Calu3 (cell line): ENCODE measurements at places on chromosomes 13 and 19. TPM values are rescaled to one million over a fixed set of nuclear protein-coding genes. Genes with fewer than 3 reads are reported as not detected.
A peak's percentile ranks its signal among the peaks of the same experiment; 100 is the strongest.

The NLRP5 gene
- not detected in 2 replicates for total RNA-seq

The PSG1 gene
- not detected in 2 replicates for total RNA-seq

The ZNF382 gene
- 2.5 and 4.2 TPM in 2 replicates for total RNA-seq

The JOSD2 gene
- 33.5 and 38.6 TPM in 2 replicates for total RNA-seq

The GCDH gene
- 23.6 and 26.8 TPM in 2 replicates for total RNA-seq

The KLK15 gene
- not detected in 2 replicates for total RNA-seq

The DZIP1 gene
- 10.2 and 13.3 TPM in 2 replicates for total RNA-seq

DNA sequence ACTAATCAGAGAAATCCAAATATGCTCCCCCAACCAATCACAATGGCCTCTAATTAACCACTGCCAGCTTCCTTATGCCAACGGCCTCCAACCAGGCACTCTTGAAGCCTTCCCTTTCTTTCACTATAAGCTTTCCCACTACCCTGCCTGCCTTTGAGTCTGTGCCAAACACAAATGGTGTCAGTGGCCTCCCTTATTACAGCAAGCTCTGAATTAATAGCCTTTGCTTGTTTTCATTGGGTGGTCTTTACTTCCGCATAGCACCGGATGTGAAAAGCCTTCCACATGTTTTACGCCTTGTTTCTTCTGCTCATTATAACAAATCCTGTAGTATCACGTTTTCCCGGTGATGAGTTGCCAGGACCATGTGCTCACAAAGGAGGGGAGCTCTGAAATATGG, 1.4 kb upstream of the EDDM13 start:
- no peak for DNase-seq

DNA sequence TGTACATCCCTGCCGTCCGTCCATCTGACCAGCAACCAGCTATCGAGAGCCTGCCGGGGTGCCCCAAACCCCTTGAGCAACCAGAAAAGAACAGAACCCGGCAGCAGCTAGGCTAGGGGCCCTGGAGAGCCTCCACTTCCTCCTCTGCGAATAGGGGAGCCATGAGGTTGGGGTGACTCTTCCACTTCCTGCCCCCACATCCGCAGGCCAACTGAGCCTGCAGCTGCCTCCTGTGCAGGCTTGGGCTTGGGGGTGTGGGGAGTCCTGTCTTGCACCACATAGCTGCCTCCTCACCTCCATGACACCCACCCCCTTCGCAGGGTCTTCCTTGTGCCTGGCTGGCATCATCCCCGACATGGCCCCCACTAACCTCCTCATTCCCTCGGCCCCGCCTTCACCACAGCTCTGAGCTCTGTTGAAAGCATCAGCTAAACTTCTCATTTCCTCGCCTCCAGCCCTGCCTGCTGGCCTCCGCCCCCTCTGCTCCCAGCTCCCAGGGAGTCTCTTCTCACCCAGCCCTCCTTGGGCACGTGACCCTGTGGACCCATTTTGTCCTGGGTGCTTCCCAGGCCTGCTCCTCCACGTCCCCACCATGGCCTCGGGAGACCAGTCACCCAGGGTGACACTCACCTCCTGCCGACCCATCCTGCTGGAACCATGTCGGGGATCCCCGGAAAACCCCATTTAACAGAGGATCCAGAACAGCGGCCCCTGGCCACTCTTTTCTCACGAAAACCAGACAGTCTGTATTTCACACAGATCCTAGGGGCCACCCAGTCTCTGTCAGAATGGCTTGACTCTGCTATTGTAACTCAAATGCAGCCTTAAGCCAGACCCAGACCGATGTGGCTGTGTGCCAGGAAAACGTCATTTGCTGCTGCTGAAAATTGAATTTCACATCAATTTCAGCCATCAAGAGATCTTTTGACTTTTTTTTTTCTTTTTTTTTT, 50.4 kb downstream of the MYO9B start:
- no peak for DNase-seq

GRCh38 chr13:52411629-52412028, 5.7 kb upstream of the THSD1 start:
- peak; percentile 24 for DNase-seq

- no peak for DNase-seq
These were observed 91.8 kb upstream of the TSC22D1 start for GRCh38 chr13:44667943-44668342.

DNA sequence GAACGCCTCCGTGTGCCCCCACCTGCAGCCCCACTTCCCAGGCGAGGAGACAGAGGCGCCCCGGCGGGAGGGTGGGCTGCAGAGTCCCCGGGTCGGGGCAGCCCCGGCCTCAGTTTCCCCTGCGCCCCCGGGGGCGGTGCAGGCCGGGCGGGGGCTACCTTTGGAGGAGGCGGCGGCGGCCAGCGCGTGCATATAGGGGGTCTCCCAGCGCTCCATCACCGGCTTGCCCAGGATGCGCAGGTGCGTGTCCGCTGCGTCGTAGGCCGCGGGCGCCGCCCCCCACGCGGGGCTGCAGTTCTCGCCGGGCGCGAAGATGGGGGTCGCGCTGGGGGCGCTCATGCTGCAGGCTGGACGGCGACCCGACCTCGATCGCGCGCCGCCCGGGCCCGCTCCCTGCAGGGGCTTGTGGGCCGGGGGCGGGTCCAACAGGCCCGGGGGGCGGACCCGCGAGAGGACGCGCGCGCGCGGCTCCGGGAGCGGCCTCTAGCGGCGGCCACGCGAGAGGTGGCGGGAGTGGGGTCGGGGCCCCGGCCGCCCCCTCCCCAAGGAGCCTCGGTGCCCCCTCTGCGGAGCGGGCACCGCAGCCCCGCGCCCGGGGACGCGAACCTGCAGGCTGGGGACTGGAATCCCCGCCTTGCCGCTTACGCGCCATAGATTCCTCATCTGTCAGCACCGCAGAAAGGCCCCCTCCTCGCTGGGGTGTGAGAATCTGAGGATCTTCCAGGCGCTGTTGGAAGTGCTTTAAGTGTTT, at the start of gene GAMT:
Gene GAMT (minus strand): TSS at position 405 of the 751 bp plus-strand sequence. CDS start 66 bp downstream, at position 339.
- no peak for DNase-seq

DNA sequence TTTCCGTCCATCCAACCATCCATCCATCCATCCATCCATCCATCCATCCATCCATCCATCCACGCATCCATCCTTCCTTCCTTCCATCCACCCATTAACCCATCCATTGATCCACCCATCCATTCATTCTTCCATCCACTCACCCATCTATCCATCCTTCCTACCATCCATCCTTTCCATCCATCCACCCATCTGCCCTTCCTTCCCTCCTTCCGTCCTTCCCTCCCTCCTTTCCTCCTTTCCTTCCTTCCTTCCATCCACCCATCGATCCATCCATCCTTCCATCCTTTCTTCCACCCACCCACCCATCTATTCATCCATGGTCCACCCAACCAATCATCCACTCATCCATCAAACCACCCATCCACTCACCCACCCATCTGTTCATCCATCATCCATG, 70.1 kb downstream of the MLLT1 start:
- no peak for DNase-seq

DNA sequence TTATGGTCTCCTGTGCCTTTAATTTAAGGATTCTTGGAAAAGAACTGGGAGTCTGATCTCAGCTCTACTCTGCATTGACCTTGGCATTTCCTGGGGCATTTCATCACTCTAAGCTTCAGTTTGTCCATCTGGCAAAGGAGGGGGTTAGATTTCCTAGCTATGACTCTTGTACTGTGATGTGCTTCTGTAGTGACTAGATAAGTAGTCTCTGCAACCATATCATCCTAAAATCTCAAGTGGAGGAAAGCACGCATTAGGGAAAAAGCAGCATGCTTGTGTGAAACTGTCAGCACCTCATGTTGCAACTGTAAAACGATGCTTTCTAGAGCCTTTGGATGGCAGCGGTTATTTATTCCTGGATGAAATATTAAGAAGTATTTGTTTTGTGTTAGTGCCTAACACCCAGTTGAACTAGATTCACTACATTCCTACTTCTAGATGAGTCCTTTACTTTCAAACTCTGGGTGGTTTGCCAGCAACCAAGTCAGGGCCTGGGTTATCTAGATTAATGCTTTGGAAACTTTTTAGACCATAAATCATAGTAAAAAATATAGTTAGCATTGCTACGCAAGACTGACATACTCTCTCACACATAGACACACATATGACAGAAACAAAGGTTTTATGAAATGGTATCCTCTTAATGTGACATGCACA, 6.8 kb downstream of the WDFY2 start:
- no peak for DNase-seq

DNA sequence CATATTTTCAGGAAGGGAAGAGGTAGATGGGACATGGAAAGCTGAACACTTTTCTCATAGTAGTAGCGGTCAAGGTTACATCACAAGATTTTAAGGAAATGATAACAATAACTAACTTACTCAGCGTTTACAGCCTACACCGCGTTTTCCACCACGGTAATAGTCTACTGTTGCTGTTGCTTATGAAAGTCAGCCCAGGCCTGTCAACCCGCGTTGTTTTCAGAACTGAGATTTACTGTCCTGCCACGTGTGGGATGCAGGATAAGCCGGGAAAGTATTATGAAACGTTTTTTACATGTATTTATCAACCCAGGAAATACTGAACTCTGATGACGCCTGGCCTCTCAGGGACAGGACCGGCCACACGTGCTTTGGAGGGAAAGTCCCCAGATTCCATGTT, 36.0 kb upstream of the LAMP1 start:
- DNase-seq, result no peak

GRCh38 chr19:29845574-29846176, 33.9 kb downstream of the CCNE1 start:
- DNase-seq, result no peak

- DNase-seq, result no peak
These were observed 533.9 kb downstream of the DCT start for GRCh38 chr13:93945621-93946020.

DNA sequence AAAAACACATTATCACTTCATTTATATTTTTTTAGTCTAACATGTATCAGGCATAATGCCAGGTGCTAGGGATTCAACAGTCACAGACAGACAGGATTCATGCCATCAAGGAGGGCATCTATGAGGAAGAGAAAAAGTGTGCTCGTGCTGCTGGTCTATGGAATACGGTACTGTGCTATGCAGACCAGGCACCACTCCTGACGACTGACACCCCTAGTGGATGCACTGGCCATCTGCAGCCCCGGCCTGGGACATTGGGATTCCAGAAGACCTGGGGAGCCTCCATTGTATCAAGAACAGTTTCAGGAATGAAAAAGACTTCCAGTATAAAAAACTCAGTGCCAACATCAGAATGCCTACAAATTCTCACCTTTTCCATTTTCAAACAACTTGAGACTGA, 94.0 kb downstream of the KLF12 start:
- peak; percentile 48 for DNase-seq

DNA sequence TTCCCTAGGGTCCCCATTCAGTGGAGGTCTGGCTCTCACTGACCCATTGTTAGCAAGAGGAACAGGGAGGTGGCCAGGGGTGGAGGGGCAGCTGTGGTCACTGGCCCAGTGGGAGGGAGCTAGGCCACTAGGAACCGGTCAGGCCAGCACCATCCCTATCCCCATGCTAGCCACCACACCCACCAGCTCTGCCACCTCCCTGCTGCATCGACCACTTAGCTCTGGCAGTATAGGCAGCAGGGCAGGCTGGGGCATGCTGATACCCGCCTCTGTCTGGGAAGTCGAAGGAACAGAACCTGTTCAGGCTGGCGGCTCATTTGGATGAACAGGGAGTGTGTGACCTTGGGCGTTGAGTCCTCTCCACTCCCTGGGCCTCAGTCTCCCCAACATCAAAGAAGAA, 4.7 kb downstream of the PPP1R13L start:
- peak; percentile 35 for DNase-seq

DNA sequence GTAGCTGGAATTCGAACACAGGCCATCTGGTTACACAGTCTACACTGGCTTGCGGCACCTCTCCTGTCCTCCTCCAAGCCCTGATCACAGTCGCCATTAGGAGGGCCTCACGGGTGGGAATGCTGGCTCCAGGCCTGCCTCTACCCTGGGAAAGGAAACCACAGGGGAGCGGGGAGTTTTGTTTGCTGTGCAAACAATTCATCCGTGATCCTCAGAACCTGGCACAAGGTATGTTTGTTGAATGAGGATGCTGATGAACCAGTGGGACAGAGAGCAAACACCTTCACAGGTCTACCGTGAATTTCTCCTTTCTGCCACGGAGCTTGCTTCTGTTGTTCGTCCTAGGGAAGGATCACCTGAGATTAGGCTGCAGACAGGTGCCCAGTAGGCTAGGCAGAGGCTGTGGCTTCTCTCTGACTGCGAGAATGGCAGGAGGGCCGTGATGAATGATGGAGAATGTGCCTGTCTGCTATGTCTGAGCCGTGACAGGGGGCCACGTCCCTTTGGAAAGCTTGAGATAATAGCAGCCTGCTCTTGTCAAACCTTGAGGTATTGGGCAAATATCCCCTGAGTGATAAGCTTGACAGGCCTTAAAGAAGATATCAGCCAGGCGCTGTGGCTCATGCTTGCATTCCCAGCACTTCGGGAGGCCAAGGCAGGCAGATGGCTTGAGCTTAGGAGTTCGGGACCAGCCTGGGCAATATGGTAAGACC, 36.7 kb downstream of the PIN1 start:
- DNase-seq, result no peak

DNA sequence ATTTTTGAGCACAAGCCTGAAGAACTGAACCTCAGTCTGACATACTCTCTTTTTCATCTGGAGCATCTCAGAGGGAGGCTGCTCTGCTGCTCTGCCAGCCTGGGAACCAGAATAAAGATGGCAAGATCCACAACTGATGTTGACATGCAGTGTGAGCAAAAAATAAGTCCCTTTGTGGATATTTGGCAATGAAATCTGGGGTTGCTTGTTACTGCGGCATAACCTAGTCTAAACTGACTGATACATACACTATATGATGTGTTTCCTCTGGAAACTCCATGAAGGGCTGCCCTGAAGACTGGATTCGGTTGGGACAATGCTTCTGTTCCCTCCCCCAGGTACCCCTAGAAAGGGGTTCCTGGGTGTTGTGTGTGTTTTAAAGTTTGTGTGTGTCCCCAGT, 106.7 kb downstream of the IER2 start:
- no peak for DNase-seq

DNA sequence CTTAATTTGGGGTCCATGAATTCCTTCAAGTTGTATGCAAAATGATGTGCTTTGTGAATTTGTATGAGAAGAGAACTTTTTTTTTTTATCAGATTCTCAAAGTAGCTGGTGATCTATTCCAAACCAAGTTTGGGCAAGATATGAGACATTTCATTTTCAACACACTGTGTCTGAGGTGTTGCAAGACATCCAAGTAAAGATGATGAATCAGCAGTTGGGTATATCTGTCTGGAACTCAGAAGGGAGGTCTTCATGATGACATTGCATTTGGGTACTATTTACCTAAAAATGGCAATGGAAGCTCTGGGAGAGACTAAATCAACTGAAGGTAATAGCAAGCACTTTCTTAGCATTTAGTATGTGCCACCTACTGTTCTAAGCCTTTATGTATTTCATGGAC, 2.8 kb downstream of the FAM124A start:
- no peak for DNase-seq

DNA sequence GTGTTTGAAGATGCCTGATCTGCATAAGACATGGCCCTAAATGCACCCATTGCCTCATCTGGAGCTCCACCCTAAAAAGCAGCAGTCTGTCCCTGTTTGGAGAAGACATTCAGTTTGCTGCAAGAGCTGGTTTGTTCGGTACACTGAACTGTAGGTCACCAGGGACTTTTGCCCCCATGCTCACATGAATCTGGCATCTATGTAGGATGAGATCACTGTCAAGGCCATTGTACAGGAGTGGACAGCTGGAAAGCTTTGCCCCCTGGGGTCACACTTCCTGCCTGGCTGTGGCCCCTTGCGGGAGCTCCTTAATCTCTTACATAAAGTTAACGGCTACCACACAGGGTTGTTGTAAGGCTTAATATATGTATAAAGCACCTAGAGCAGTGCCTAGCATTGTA, 73.0 kb downstream of the IPO5 start:
- no peak for DNase-seq

- no peak for DNase-seq
These were observed 25.5 kb downstream of the KCTD12 start for GRCh38 chr13:76860706-76861105.

GRCh38 chr13:114319441-114319913, 5.2 kb downstream of the CHAMP1 start:
- no peak for DNase-seq
